ELR (cell line): ENCODE measurements at places on chromosomes 12 and 14.

DNA sequence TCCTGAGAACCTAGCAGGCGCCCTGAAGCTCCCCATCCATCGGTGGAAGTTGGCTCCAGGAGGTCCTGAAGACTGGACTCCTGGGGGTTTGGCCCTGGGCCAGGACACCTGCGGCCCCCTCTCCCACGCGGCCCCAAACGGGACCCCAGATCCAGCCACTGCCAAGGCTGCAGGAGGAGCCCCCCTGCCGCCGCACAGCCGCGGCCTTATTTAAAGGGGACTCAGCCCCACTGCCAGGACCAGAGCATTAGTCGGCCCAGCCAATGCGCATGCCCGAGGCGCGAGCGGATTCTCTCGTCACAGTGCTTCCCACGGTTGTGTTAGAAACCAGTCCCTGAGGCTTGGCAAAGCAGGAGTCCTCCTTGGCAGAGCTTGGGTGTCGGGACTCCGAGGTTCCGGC, 775.2 kb upstream of the ALG10B start:
- DNase-seq, result no peak

DNA sequence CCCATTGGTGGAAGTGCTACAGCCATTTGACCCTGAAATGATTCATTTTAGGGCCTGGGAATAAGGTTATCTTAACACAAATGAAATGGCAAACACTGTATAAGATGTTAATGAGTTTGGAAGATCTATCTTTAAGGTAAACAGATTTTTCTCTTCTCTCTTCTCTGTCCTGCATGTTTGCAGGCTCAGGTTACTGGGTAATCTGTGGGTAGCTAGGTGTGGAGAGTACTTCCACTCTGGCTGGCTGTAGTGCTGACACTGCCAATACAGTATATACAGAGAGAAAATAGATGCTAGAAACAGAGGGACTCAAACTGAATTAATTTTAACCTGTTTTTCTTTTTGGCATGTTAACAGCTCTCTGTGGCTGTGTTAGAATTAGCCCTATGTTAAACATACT, 84.6 kb downstream of the SLC38A6 start:
- no peak for DNase-seq

DNA sequence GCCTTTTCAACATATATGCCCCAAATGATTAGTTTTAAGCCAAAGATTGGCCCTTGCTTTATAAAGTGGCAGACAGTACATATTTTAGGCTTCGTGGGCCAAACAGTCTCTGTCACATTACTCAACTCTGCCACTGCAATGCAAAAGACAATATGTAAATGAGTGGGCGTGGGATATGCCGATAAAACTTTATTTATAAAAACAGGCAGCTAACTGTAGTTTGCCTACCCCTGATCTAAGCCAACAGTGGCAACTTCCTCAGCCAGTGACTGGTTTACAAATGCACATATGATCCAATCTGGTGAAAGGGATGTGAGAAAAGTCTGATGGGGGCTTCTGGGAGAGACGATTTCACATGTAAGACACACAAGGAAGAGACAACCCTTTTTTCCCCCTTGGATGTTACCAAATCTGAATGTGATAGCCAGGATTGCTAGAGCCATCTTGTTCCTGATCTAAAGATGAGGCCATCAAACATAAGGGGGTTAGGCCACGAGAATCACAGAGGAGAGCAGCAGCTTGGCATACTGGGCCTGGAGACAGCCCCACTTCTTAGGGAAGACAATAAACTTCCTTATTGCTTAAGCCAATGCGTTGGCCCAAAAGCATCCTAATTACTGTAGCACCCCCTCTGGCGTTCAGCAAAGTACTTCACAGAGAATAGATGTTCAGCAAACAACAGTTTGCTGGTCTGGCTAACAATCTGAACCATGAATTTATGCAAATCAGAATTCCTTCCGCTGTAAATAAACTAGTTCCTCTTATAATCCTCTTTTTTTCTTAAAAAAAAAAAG, 75.2 kb upstream of the TMCC3 start:
- peak; percentile 77 for DNase-seq

DNA sequence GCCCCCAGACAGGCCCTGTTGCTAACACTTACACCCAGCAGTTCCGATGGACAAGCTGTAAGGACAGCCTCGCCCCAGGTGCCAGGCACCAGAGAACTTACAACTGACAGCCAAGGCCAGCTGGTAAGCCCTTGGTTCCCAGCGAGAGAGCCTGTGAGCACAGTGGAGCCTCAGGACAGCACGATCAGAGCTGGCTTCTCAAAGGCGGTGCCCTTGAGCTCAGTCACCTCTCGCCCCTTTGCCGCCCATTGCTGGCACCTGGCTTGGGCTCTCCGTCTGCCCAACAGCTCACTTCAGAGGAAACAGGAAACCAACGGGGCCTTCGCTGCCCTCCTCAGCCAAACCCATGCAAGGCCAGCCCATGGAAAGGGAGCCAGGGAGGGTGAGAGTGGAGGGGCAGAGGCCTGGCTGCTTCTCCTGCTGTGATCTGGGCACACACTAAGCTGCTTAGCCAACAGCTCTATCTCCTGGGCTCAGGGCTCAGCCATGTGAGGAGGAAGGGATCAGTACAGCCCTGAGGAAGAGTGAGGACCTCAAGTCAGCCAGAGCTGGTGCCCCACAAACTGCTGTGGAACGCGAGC, 98.5 kb downstream of the SINHCAF start:
- no peak for DNase-seq

- no peak for DNase-seq
Measured at GRCh38 chr14:24198814-24199524, 3.7 kb upstream of the TM9SF1 start.

GRCh38 chr12:7984900-7985299, 47.6 kb upstream of the FOXJ2 start:
- DNase-seq, result no peak

DNA sequence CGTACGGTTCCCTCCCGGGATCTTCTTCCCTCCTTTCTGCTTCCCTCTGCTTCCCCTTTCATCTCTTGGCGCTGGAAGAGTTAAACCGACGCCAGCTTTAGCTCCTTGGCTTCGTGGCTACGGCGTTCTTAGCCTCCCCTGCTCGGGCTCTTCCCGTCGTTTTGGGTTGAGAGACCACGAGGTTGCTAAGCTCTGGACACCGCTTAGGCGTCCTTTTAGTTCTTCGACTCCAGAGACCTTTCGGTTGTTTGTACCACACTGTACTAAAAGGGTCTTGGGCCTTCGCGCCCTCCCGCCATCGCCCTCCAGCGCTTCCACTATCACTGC, 545 bp downstream of the CPSF2 start:
- DNase-seq, result peak; percentile 55

- DNase-seq, result no peak
Measured at GRCh38 chr12:93072340-93072739, 143.2 kb upstream of the EEA1 start.

DNA sequence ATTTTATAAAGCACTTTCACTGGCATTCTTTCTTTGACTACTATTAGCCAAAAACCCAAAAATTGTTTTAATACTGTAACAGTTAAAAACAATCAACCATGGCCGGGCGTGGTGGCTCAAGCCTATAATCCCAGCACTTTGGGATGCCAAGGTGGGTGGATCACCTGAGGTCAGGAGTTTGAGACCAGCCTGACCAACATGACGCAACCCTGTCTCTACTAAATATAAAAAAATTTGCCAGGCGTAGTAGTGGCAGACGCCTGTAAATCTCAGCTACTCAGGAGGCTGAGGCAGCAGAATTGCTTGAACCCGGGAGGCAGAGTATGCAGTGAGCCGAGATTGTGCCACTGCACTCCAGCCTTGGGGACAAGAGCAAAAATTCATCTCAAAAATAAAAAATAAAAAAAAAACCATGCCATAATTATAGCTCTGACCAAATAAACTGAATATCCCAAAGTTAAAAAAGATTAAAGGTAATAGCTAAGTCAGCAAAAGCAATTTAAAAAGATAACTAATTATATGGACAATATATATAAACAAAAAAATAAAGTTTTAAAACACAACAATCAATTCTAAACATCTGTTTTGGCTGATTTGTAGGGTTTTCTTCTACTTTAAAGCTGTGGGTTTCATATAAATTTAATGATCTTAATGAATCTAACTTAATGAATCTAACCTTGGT, 10.0 kb downstream of the SINHCAF start:
- DNase-seq, result no peak

- DNase-seq, result no peak
Measured at GRCh38 chr12:111823891-111824290, 18.1 kb upstream of the MAPKAPK5 start.

GRCh38 chr12:67047634-67048033, 221.5 kb upstream of the CAND1 start:
- no peak for DNase-seq

DNA sequence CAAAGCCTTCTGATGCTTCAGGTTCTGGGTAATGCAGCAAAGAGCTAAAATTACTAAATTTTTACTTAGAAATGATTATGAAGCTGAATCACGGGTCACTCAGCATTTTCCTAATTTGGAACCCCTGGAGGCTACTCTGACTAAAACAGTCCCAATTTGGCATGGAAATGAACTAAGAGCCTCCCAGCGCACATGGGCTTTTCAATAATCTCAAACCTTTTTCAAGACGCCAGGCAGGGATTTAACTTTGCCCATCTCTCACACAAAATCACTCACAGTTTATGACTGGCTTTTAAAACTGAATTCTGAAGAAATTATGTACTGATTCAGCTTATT, 68.3 kb downstream of the LLPH start:
- no peak for DNase-seq

GRCh38 chr12:75986001-75986746, 45.4 kb downstream of the PHLDA1 start:
- DNase-seq, result no peak

DNA sequence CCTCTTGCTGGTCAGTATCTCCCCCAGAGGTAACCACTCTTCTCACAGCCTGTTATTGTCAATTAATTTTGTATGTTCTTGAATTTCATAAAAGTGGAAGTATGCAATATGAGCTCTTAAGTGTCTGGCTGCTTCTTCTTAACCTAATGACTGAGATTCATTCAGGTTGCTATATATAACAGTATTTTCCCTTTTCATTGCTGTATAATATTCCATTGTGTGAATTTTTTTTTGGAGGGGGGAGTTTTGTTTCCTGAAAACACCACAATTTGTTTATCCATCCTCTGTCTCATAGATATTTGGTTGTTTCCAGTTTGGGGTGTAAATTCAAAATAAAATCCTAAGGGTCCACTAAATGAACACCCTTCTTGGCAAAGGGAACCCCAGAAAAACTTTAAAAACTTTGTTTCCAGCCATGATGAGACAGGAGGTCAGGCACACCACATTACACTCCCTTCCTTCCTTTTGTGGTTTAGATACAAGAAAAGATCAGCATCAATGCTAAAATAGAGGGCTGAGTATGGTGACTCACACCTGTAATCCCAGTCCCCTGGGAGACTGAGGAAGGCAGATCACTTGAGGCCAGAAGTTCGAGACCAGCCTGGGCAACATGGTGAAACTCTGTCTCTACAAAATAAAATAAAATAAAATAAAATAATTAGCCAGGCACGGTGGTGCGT, 4.1 kb upstream of the DAO start:
- no peak for DNase-seq

GRCh38 chr12:72006766-72007165, 68.1 kb downstream of the TPH2 start:
- DNase-seq, result no peak

- no peak for DNase-seq
Measured at GRCh38 chr14:21048638-21049037, 6.5 kb downstream of the RNASE7 start.
